ENCODE measurements at places on chromosomes 16 and 17. TPM values are rescaled to one million over a fixed set of nuclear protein-coding genes. Genes with fewer than 3 reads are reported as not detected.
A peak's percentile ranks its signal among the peaks of the same experiment; 100 is the strongest.

C17orf113 gene
- 0.24 TPM for polyA plus RNA-seq

TMEM98 gene
- polyA plus RNA-seq = 91.0 TPM

FOXN1 gene
- polyA plus RNA-seq = not detected

NPIPB6 gene
- 0.25 TPM for polyA plus RNA-seq

MMP28 gene
- polyA plus RNA-seq = 51.7 TPM

TLCD1 gene
- polyA plus RNA-seq = 19.8 TPM

GEMIN4 gene
- 31.1 TPM for polyA plus RNA-seq

RNF222 gene
- polyA plus RNA-seq = 0.07 TPM

DNASE1L2 gene
- polyA plus RNA-seq = 0.34 TPM

KCNG4 gene
- polyA plus RNA-seq = not detected

TNS4 gene
- 120 TPM for polyA plus RNA-seq

KRTAP3-2 gene
- polyA plus RNA-seq = not detected

GRCh38 chr16:5895976-5896375, 798.4 kb upstream of the EEF2KMT start:
- DNase-seq = no peak

- no peak for DNase-seq
These were observed 117.6 kb upstream of the ZNF750 start for GRCh38 chr17:82957469-82957795.

GRCh38 chr17:73972056-73972455, 231.4 kb upstream of the RPL38 start:
- no peak for DNase-seq

- no peak for DNase-seq
These were observed 346.4 kb upstream of the CDH5 start for GRCh38 chr16:66020046-66020445.

- no peak for DNase-seq
These were observed 1.2 kb downstream of the MAPK7 start for GRCh38 chr17:19379361-19380065.

DNA sequence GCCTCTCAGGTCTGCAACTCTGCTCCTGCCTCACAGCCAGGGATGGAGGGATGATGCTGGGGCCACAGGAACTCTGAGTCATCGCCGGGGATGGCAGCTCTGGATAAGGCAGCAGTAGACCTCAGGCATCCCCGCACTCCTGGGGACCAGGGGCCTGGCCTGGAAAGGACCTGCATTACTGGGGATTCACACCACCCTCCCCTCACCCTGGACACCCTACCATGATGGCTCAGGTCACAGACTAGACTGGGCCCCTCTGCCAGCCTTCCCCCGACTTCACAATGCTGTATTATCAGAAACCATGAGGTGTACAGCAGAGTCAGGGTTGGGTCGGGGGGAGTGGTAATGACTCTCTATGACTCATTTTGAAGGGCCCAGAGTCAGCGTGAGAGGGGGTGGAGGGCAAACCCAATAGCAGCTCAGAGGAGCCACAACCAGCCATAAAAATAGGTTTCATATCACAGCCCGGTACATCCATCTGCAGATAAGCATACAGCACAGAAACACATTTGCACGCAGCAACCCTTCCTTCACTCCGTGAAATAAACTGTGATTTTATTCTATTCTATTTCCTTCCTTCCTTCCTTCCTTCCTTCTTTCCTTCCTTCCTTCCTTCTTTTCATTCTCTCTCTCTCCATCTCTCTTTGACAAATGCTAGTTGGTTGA, 28.8 kb downstream of the DYNLRB2 start:
- peak; percentile 34 for DNase-seq

GRCh38 chr17:2433696-2434095, 32.8 kb upstream of the MNT start:
- DNase-seq = peak; percentile 38

DNA sequence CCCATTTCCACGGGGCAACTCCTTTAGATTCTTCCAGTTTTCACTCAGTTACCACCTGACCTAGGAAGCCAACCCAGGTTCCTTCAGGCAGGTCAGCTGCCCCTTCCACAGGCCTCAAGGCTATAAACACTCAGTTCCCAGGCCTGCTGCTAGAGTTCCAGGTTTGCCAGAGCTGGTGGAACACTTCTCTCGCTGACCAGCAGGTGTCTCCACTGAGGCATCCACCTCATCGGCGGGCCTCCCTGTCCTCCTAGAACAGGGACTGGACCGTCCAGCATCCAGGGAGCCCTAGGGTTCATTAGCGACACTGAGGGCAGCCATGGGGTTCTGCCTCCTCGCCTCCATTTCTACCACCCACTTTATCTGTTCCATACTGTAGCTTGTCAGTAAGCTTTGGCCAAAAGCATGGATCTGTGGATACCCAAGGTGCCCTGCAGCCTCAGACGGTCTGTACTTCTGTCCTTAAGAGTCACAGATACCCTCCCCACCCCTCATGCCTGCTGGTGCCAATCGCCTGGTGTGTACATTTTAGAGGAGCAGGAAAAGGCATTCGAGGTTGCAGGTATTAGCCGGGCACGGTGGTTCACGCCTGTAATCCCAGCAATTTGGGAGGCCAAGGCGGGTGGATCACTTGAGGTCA, 29.0 kb downstream of the PIMREG start:
- DNase-seq = peak; percentile 56

DNA sequence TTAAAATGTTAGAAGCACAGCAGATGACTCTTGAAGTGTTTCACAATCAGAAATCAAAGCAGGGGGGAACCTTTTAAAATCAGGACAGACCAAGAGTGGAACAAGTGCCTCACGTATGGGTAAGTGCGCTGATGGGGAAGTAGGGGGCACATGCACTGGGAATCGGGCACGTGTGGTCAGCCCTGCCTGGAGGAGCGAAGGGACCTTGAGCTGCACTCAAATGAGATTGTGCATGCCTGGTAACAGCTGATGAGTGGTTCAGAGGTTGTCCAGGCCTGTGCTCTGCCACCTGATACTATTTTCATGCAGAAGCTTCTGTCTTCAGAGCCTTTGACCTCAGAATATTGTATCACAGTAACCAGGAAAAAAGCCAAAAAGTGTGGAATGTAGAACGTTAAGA, 13.7 kb upstream of the XYLT2 start:
- no peak for DNase-seq

DNA sequence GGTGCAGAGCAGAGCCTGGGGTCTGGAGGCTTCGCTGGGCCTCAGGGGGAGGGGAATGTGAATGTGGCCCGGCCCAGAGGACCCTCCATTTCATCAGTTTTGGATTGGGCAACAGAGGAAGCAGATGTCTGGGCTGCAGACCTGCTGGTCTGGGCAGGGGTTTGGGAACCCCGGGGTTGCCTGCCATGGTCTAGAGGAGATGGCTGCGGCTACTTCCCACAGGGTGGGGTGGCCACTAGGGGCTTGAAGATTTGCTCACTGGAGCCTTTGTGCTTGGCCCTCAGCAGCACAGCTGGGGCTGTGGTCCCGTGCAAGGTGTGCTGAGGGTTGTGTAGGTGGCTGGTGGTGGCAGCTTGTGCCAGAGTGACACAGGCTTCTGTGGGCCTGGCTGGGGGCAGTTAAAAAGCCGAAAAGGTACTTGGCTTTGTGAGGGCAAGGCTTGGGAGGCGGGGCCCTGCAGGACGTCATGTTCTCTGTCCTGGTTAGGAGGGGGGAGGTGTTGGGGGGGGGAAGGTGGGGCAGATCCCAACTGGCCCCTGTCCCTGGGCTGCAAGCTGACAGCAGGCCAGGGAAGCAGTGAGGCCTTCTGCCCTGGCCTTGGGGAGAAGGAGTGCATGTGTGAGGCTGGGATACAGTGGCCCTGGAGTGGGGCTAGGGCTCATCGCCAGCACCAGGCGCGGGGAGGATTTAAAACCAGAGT, 98.0 kb downstream of the KPNA2 start:
- no peak for DNase-seq

DNA sequence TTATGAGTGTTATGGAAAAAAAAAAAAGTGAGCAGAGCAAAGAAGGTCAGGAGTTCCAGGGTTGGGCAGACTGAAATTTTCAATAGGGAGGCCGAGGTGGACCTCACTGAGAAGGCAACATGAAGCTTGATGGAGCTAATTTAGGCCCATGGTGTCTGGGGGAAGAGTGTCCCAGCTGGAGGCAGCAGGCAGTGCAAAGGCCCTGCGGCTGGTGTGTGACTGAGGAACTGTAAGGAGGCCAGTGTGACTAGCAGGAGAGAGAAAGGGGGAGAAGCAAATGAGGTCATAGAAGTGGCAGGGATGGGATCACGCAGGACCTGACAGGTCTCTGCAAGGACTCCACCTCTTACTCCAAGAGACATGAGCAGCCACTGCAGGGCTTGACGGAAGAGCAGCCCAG, 10.2 kb downstream of the ARHGEF15 start:
- no peak for DNase-seq

GRCh38 chr16:75116081-75116910, at the start of gene LDHD:
LDHD (minus strand) TSS chr16:75116780; CDS start chr16:75116720, 60 bp downstream.
- peak; percentile 21 for DNase-seq

GRCh38 chr17:67615736-67616135, 102.0 kb upstream of the NOL11 start:
- no peak for DNase-seq
